ENCODE measurements at places on chromosomes 1 and 21. TPM values are rescaled to one million over a fixed set of nuclear protein-coding genes. Genes with fewer than 3 reads are reported as not detected.

Gene FAM72B
- 4.1 TPM for total RNA-seq

Gene CBS
- total RNA-seq = 47.5 TPM

Gene CCDC17
- total RNA-seq = 0.32 TPM

Gene C4BPA
- total RNA-seq = under 0.01 TPM

Gene HJV
- total RNA-seq = not detected
